ENCODE measurements at places on chromosomes 11 and 22.

- no peak for DNase-seq
Observed at GRCh38 chr11:94325681-94326080, 21.3 kb downstream of the IZUMO1R start.

- DNase-seq: no peak
Observed at GRCh38 chr11:14251754-14252153, 107.2 kb downstream of the RRAS2 start.

DNA sequence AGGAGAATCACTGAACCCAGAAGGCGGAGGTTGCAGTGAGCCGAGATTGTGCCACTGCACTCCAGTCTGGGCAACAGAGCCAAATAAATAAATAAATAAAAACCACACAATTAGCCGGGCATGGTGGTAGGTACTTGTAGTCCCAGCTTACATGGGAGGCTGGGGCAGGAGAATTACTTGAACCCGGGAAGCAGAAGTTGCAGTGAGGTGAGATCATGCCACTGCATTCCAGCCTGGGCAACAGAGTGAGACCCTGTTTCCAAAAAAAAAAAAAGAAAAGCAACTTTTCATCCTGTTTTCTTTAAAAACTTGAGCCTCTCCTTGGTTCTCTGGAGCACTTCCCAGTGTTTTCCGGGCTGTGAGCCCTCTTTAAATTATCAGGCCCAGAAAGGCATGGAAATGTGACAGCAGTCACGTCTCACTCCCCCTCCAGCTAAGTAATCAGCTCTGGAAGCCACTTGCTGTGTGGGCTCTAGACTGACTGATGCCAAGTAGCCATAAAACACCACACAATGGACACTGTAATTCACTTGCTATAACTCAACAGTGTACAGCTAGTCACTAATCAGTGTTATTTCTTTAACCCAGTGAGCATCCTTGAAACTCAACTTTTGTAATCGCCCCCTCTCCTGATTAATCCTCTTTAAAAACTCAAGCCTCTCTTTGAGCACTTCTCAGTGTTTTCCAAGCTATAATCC is 13.0 kb upstream of the MCHR1 start:
- DNase-seq: no peak

DNA sequence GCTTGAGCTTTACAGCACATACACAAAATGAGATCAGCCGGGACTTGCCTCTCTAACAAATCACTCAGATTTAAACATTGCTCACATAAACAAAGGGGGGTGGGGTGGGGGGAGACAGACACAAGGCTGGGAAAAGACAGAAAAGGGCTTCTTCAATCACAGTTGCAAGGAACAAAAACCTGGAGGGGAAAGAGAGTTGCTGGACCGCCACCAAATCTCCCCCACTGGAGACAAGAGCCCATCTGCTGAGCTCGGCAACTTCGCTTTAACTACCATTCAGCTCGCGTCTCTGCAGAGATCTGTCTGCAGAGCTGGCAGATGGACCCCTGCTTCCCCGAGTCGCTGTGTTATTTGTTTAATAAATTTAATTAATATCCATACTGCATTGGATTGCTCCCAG is 165.0 kb downstream of the RCN1 start:
- DNase-seq: no peak

GRCh38 chr11:83158357-83158786 is 1.4 kb downstream of the PCF11 start:
- no peak for DNase-seq

DNA sequence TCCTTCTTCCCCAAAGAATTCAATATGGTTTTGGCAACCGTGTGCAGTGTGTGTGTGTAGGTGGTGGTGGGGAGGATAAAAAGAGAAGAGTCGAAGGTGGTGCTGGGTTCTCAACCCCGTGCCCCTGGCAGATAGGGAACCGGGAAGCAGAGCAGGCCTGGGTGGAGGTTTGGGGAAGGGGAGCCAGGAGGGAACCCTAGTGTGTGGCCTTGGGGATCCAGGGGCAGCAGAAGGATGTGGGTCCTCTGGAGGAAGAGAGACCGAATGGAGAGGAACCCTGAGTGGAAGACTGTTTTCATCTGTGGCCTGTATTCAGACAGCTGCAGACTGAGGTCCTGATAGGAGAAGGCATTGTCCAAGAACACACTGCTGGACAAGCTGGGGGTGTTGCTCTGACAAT is 73.3 kb upstream of the B3GAT1 start:
- no peak for DNase-seq

- no peak for DNase-seq
Observed at GRCh38 chr22:43011079-43011478, 3.9 kb downstream of the PACSIN2 start.

GRCh38 chr11:72157131-72157530 is 21.6 kb downstream of the FOLR3 start:
- DNase-seq: no peak

- DNase-seq: no peak
Observed at GRCh38 chr11:87033561-87033960, 4.2 kb upstream of the TMEM135 start.

DNA sequence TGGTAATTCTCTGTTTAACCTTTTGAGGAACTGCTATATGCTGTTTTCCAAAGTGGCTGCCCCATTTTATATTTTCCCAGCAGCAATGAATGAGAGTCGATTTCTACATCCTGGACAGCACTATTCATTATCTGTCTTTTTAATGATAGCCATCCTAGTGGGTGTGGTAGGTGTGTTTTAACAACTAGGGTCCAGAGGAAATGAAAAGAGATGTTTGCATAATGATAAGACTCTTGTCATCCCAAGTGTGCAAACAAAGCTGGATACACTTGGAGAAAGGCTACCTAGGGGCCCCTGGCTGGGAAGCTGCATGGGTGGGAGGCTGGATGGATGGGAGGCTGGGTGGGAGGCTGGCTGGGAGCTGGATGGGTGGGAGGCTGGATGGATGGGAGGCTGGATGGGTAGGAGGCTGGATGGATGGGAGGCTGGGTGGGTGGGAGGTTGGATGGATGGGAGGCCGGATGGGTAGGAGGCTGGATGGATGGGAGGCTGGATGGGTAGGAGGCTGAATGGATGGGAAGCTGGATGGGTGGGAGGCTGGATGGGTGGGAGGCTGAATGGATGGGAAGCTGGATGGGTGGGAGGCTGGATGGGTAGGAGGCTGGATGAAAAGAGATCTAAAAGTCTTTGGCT is 158.0 kb downstream of the DSCAML1 start:
- no peak for DNase-seq

DNA sequence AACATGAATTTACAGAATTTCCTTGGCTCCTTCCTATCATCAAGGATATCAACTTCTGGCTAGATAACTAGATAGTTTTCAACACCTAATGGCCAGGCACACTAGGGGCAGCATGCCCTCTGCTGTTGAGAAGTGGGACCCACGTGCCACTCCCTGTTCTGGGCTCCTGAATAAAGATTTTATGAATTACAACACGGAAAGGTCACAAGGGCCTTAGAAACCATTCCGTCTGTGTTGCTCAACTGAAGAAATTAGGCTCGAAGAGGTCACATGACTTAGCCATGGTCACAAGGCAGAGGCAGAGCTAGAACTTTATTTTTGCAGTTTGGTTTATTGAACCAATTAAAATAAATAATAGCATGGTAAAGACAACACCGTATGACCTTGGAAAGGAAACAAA is 36.0 kb downstream of the PRCP start:
- DNase-seq: no peak
